ENCODE measurements at places on chromosomes 7 and 10.

DNA sequence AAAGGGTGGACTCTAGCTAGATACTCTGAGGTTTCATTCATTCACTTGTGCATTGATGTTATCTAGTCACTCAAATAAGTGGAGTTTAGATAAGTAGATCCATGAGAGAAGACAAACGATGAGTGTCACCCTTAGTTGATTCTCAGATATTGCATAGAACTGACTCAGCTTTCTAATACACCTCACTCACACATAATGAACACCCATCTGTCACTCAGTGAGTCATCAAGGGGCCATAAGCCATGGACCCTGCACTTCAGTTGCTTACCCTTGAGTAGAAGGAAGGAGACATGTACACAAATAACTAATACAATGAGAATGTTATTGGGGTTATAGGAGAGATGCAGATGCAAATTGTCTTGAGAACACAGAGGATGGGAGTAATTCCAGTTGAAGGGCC is 163.8 kb downstream of the SORCS3 start:
- DNase-seq, result no peak

DNA sequence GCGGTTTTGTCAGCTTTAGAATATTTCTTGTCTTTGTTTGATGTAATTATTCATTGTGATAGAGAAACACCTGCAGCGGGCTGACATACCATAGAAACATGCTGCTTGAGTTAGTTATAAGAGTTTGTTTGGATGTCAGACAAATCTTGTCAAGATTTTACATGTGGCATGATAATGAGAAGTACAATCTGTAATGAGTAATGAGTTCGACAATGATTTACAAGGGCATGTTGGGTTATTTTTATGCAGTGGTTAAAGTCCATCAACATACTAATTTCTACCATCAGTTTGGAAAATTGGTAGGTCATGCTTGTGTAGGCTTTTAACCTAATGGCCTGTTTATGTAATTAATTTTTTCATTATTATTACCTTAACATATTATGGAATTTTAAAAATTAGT is 31.3 kb downstream of the FZD1 start:
- no peak for DNase-seq

- DNase-seq, result no peak
Measured at GRCh38 chr7:20541608-20542349, 73.7 kb upstream of the ABCB5 start.

- no peak for DNase-seq
Measured at GRCh38 chr7:94738071-94738470, 82.1 kb upstream of the SGCE start.

DNA sequence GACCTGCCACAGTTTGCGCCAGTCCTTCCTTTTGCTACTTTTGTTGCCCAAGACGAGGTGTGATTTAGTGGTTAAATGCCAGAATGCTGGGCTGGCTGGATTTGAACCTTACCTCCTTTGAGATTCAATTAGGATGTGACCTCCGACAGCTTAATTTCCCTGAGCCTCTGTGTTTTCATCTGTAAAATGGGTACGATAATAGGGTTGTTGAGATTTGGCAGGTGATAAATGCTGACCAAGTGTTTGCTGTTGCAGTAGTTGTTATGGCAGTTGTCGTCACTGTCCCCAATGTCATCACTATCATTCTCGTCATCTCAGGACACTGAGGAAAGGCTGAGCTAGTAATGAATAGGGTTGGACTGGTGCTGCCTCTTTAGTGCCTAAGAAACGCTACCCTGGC is 61.1 kb downstream of the GRK5 start:
- DNase-seq, result no peak

- DNase-seq, result no peak
Measured at GRCh38 chr10:104351061-104351702, 2.5 kb upstream of the CFAP58 start.

DNA sequence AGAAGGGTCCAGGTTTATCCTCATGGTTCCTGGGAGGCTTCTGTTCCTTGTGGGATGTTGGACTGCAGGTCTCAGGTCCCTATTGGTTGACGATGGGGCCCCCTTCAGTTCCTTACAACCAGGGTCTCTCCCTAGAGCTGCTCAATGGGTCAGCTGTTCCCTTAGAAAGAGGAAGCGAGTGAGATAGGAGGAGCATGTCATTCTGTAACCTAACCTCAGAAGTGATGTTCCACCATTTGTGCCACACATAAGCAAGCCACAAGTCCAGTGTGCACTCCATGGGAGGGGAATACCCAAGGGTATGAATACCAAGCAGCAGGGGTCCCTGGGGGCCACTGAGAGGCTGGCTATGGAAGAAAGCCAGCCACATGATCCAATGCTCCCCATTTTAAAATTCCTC is 192.7 kb downstream of the GATA3 start:
- DNase-seq, result no peak

GRCh38 chr7:24797270-24797669 is 40.0 kb upstream of the GSDME start:
- DNase-seq, result no peak

- no peak for DNase-seq
Measured at GRCh38 chr7:159039716-159040115, 105.0 kb downstream of the VIPR2 start.

DNA sequence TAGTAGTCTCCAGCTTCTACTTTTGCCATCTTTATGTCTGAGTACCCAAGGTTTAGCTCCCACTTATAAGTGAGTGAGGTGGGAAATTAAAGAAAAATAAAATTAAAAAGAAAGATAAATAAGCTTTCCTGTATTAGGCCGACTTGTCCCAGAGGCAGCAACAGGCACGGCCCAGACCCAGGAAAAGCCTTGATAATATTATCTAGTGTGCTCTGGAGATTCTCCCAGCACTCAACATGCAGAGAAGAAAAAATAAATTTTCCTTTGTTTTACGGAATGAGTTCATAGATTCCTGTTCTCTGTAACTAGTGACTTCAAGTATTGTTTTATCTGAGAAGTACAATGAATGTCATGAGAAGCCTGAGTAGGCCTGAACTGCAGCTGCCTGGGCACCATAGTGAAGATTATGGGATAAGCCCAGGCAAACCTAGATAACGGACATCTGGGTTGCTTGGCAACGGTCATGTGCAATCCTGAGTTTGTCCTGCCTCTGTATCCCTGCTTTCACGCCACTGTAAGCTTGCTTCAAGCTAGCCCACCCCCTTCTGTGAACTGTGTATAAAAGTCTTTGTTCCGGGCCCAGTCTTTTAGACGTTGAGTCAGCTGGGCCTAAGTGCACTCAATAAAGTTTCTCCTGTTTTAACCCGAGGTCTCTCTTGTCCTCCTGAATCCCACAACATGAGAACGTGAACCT is 6.4 kb downstream of the ATE1 start:
- DNase-seq, result no peak

GRCh38 chr7:114663502-114663901 is 248.9 kb downstream of the FOXP2 start:
- DNase-seq, result no peak

DNA sequence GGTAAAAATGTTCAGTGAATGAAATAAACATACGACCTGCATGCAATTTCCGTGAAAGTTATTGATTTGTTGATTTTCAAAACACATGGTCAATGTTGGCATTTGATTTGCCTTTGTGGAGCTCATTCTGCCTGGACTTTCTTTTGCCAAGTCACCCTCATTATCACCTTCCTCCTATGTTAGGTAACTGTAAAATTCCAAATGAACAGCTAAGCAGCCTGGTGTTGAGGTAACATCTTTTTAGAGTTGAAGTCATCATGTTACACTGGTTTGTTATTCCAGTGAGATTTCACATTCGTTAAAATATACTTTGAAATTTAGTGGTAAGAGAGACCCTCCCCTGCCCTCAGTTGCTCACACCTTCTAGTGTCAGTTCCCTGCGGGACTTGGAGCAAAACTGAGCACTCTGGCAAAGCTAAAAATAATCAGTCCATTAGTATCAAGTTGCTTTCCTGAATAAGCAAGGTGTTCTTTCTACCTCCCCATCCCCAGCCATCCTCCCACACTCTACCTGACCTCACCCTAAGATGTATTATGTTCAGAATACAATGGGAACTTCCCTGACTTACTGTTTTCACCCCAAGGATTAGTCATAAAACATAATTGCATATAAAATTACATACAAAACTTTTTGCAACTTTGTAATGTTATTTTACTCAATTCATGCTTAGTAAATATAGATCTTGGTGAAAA is 283.3 kb upstream of the SEMA3A start:
- no peak for DNase-seq

DNA sequence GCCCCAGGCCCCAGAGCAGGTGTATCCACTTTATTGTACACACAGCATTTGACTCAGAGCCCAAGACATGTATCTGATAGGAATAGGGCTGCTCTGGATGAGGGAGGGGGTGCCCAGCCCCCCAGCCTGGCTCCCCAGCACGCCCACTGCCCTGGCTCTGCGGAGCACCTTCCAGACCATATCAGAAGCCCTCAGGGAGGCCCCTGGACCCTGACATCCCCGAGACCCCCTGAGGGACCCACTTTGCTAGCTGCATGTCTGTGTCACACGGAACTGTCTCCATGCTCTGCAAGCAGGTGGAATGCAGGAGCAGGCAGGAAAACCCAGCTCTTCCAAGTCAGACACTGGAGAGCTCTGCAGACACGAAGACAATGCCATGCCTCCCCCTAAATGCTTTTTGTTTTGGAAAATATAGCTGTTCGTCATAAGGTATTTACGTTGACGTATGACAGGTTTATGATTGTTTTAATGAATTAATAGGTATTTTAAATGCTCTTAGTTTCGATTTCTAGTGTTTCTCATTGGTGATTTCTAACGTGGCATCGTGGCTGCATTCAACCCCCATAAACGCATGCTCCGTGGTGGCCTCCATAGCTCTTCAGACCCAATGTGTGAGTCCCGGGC is 92.8 kb upstream of the INSIG1 start:
- DNase-seq, result no peak

DNA sequence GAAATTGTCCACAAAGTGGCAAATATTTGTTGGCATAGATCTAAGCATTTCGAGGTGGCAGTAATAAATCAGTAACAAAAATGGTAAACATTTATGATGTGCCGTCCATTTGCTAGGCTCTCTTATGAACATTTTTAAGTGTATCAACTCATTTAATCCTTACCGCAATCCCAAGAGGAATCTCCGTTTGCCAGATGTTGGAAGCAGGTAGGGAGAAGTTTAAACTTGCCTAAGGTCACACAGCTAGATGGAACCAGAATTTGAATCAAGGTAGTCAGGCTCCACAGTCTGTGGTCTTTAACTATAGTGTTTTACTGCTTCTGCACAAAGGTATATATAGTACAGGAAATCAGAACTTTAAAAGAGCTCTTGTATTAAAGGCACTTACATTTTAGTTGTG is 2.6 kb downstream of the MKLN1 start:
- DNase-seq, result no peak
